Activated CD8-positive, alpha-beta memory T cell treated with anti-CD3 and anti-CD28 coated beads for 48 hours (primary cell): ENCODE measurements at places on chromosomes 2 and 18.

DNA sequence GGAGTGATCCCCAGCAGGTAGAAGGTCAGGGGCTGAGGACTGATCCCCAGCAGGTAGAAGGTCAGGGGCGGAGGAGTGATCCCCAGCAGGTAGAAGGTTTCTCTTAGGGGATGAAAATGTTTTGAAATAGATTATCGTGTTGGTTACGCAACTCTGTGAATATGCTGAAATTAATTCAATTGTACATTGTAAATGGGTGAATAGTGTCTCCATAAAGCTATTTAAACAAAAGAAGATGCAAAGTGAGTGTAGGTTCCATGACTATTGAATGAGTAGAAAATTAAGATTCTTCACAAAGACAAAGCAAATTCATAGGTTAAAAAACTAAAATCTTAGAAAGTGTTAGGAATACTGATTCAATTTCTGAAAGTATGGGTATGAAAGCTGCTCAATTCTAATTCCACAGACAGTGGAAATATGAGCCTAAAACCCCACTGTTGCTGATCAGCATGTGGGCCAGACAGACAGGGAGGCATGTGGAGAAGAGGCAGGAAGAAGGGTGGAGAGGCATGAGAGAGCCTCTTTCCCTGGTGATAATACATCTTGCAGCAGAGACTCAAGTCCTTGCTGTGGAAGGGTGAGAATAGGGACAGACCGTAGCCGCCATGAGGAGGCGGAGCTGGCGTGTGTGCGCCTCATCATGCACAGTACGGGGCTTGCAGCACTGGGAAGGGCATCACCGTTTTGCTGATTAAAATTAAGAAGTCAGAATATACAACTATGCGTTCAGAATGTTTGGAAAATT, 85.9 kb upstream of the NFATC1 start:
- DNase-seq, result no peak

DNA sequence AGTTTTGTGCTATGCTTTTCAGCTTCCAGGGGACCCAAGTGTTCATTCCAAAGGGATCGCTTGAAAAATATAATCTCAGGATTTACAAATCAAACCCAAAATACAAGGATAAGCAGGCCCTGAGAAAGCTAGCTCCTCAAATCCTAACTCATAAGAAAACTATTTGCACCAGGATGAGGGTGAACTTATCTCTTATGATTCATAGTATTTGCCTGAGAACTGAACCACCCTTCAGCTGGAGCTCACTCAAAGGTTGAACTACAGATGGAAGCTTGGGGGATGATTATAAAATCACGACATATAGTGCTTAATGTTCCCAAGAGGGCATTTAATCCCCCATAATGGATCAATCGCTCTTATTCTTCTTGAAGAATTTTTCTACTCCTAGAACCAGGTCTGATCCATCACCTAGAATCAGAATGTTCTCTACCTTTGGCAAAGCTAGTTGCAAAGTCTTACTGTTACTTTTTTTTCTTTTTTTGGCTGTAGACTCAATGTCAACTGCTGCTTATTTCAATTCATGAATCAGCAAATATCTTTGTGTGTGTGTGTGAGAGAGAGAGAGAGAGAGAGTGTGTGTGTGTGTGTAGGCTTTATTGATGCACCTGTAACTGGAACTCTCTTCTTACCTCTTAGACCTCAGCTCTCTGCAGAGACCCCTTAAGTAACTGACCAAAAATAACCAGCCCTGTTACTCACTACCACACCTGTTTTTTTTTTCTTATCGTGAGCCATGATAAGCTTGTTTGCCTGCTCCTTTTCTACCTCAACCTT, 44.8 kb downstream of the ARL4C start:
- DNase-seq, result no peak

GRCh38 chr2:85578243-85579180, 1.1 kb downstream of the VAMP8 start:
- DNase-seq, result no peak

GRCh38 chr2:455015-455705, 167.3 kb upstream of the ALKAL2 start:
- DNase-seq, result no peak

DNA sequence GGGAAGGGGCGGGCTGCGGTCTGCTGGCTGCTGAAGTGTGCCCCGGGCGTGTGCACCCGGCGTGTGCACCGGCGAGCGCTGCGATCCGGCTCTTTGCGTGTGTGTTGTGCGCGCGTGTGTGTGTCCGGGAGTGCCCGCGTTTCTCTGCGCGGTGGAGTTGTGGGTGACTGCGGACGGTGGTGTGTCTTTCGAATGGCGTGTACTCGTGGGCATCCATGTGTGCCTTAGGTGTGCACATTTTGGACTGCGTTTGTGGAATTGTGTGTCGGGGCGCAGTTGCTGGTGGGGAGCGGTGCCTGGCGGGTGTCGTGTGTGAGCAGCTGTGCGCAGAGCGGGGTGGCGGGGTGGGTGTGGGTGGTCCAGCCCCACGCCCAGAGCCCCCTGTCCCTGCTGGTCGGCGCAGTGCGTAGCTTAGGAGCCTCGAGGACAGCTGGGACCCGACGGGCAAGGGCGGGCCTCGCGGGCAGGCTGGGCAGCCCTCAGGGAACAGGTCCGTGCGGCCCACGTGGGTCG, 533 bp downstream of the HPCAL1 start:
- no peak for DNase-seq

DNA sequence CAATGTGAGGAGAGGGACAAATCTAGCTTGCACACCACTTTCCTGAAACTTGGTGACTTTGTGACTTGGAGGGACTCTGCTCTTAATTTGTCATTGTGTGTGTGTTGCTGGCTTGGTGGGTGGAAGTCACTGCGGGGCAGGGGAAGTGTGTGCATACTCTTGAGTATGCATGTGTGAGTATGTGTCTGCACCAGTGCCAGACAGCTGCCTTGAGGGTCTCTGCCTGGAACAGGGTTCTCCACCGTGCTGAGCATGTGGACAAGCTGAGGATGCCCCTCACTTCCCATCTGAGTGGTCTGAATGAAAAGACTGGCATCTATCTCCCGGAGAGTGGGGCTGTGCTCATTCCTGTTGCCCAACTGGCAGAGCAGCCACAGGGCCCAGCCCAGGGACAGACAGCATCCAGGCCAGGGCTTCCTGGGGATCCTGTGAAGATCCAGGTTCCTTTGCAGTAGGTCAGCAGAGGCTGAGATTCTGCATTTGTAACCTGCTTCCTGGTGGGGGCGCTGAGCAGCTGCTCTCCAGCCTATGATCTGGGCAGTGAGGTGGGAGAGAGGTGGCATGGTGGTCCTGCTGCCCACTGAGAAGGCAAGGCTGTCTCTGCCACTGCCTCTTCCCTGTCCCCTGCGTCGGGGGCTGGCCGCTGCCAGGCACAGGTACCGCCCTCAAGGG, 138.9 kb upstream of the HAAO start:
- no peak for DNase-seq

- no peak for DNase-seq
These were observed 274.1 kb upstream of the CYRIA start for GRCh38 chr2:16939771-16940170.

DNA sequence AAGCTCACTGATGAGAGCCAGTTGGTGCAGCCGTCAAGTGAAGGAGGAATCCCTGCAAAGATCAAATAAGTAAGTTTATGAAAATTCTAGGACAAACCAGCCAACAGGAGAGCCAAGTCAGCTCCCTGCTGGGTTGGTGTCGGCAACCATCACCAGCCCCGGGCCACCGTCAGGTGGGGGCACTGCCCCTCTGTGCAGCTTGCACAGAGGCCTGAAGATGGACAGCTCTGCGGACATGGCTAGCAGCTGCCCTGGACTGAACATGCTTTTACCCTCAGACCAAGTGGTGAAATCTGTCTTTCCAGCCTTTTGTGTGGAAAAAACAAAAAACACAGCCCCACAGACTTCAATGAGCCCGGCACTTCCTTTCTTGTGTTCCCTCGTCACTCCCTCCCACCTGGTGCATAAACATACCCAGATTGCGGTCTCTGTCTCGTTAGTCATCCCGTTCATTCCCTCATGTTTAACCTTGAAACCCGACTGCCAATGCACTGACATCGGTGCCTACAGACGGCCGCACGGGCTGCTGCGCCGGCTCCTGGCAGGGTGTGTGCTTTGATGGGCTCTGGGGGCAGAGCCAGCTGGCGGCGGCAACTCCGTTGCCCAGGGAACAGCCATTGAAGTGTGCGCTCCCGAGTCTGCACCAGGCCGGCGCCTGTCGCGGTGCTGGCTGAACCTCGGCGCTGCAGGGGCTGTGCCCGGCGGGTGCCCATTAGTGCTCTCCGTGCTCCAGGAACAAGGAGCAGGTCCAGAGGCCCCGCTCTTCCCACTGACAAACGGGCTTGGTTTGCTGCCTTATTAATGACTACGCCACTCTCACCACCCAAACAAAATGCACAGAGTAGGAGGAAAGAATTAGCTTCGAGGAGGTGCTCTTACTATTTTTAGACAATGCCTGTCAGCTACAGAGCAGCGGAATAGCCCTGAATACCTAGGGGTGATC, 95.3 kb downstream of the EIPR1 start:
- no peak for DNase-seq

- no peak for DNase-seq
These were observed 101.1 kb downstream of the RNF144A start for GRCh38 chr2:7018282-7018701.

GRCh38 chr18:31632356-31632755, 40.7 kb downstream of the TTR start:
- no peak for DNase-seq
